Mesendoderm (in vitro differentiated cells): ENCODE measurements at places on chromosomes 1 and 21.
A peak's percentile ranks its signal among the peaks of the same experiment; 100 is the strongest.

GRCh38 chr1:172184506-172185191, 235.8 kb upstream of the C1orf105 start:
- no peak overlapping the region for H3K27ac ChIP-seq
- DNase-seq, result no peak
- no peaks in the 10 kb centered on the region for H3K4me1 ChIP-seq
- no peak overlapping the region for H3K4me3 ChIP-seq
- no peaks in the 10 kb centered on the region for H3K27me3 ChIP-seq

- peak; percentile 75 for DNase-seq
- H3K4me3 ChIP-seq, result no peak overlapping the region
- no peaks in the 10 kb centered on the region for H3K27me3 ChIP-seq
- no peak overlapping the region for H3K27ac ChIP-seq
These were observed 31.0 kb upstream of the IL19 start for GRCh38 chr1:206739411-206740076.

- no peaks in the 10 kb centered on the region for H3K4me1 ChIP-seq
- no peaks in the 10 kb centered on the region for H3K27me3 ChIP-seq
- H3K27ac ChIP-seq, result no peak overlapping the region
- DNase-seq, result peak; percentile 11
- no peaks in the 10 kb centered on the region for H3K36me3 ChIP-seq
These were observed 109.6 kb downstream of the VPS13D start for GRCh38 chr1:12339396-12339795.

- no peaks in the 10 kb centered on the region for H3K4me1 ChIP-seq
- no peak for DNase-seq
- peaks cover 2% of the 10 kb centered on the region for H3K36me3 ChIP-seq
- no peak overlapping the region for H3K27ac ChIP-seq
These were observed 55.1 kb downstream of the PCNT start for GRCh38 chr21:46379105-46379504.

GRCh38 chr1:58430421-58431275, 115.9 kb downstream of the OMA1 start:
- no peaks in the 10 kb centered on the region for H3K36me3 ChIP-seq
- peaks cover 7% of the 10 kb centered on the region for H3K4me1 ChIP-seq
- no peak overlapping the region for H3K27ac ChIP-seq
- no peaks in the 10 kb centered on the region for H3K27me3 ChIP-seq
- H3K4me3 ChIP-seq, result no peak overlapping the region

- no peak overlapping the region for H3K4me3 ChIP-seq
- DNase-seq, result no peak
- no peak overlapping the region for H3K27ac ChIP-seq
- H3K4me1 ChIP-seq, result peaks cover 8% of the 10 kb centered on the region
These were observed 1.1 kb upstream of the ERRFI1 start for GRCh38 chr1:8026976-8027747.

GRCh38 chr1:205356440-205357139, at the start of gene KLHDC8A:
Gene KLHDC8A, minus strand, starts transcription at chr1:205356922. Its CDS starts 13,318 bp downstream, at chr1:205343604.
- H3K4me3 ChIP-seq, result no peak within 1 kb of the TSS
- H3K27ac ChIP-seq, result peak within 1 kb of the TSS; percentile 2
- no peaks in the 10 kb centered on the region for H3K27me3 ChIP-seq
- DNase-seq, result no peak
- H3K36me3 ChIP-seq, result no peaks in the 10 kb centered on the region

GRCh38 chr1:24294228-24294672, 24.9 kb upstream of the GRHL3 start:
- no peak overlapping the region for H3K4me3 ChIP-seq
- H3K4me1 ChIP-seq, result peaks cover 6% of the 10 kb centered on the region
- H3K36me3 ChIP-seq, result no peaks in the 10 kb centered on the region
- DNase-seq, result peak; percentile 46
- H3K27ac ChIP-seq, result no peak overlapping the region

GRCh38 chr1:52203935-52204625, 62.2 kb downstream of the ZFYVE9 start:
- H3K4me1 ChIP-seq, result no peaks in the 10 kb centered on the region
- no peak overlapping the region for H3K27ac ChIP-seq
- no peak overlapping the region for H3K4me3 ChIP-seq
- no peaks in the 10 kb centered on the region for H3K36me3 ChIP-seq
- no peaks in the 10 kb centered on the region for H3K27me3 ChIP-seq
- no peak for DNase-seq

- no peaks in the 10 kb centered on the region for H3K27me3 ChIP-seq
- H3K36me3 ChIP-seq, result no peaks in the 10 kb centered on the region
- H3K4me1 ChIP-seq, result peaks cover 2% of the 10 kb centered on the region
- H3K4me3 ChIP-seq, result no peak overlapping the region
These were observed 205.6 kb downstream of the HIVEP3 start for GRCh38 chr1:41713141-41713540.

- peaks cover 29% of the 10 kb centered on the region for H3K36me3 ChIP-seq
- DNase-seq, result peak; percentile 72
- H3K27ac ChIP-seq, result no peak overlapping the region
- H3K4me3 ChIP-seq, result no peak overlapping the region
These were observed 16.7 kb downstream of the ALX3 start for GRCh38 chr1:110053552-110054428.

GRCh38 chr1:32864375-32865019, 6.2 kb downstream of the FNDC5 start:
- no peaks in the 10 kb centered on the region for H3K27me3 ChIP-seq
- no peak overlapping the region for H3K27ac ChIP-seq
- no peaks in the 10 kb centered on the region for H3K4me1 ChIP-seq

DNA sequence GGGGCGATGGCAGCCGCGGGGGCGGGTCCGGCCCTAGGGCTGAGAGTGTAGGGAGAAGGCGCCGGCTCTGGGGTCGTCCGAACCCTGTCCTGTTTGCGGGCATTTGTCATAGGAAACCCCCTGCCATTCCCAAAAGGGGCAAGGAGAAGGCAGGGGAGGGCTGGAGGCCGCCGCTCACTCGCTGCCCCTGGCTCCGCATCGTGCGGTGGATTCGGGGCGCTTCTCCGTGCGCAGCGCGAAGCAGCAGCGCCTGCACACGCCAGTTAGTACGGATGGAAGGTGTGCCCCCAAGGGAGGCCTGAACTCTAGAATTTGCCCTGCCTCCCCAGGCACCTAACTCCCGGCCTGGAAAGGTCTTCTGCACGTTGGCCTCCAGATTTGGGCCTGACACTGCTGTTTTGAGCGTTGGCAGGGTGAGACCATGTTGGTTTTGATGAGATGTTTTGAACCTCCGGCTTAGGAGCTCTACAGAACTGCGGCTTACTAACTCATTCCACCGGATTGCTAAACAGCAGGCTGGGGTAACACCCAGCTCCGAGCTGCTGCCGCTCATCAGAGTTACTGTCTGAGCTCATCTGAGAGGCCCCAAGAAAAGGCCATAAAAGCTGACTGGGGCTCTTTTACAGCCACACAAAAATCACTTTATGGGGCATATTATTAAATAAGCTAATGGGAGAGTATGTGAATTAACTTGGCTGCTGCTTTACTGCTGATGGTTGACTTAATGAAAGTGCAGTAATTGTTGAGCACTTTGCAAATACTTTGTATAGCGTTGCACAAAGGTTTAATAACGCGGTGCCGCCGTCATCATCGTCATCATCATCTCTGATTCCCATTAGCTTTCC, 987 bp downstream of the GPR137B start:
- H3K36me3 ChIP-seq, result no peaks in the 10 kb centered on the region
- no peak overlapping the region for H3K27ac ChIP-seq
- no peaks in the 10 kb centered on the region for H3K4me1 ChIP-seq

DNA sequence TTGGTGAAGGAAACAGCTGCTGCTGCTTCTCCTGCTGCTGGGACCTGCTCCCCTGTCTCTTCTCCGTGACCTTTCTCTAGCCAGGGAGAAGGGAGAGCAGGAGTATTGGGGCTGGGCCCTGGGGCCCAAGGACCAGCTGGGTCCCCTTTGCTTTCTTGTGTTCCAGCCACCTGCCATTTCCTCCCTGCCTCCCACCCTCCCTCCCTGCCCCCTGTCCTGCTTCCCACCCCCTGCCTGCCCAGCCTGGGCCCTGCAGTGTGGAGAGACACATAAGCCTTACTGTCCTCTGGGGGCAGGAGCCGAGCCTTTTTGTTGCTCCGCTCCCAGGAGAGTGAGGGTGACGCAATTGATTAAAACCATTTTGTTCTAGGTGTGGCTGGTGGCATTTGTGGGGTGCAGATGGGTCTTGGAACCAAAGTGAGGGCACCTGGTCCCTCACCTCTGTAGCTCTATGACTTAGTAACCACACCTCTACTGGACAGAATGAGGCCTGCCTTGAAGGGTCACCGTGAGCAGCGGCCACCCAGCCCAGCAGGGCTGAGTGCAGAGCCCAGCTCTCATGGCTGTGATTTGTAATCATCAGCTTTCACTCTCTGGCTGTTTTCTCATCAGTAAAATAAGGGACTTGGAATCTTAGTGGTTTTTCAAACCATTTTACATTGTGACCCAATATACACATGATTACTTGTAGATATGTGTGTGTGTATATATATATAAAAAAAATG, 13.9 kb upstream of the TMEM222 start:
- H3K4me3 ChIP-seq, result no peak overlapping the region
- peaks cover 2% of the 10 kb centered on the region for H3K4me1 ChIP-seq
- no peaks in the 10 kb centered on the region for H3K36me3 ChIP-seq
- H3K27me3 ChIP-seq, result no peaks in the 10 kb centered on the region
- DNase-seq, result peak; percentile 44
- H3K27ac ChIP-seq, result peak overlapping the region; percentile 63

DNA sequence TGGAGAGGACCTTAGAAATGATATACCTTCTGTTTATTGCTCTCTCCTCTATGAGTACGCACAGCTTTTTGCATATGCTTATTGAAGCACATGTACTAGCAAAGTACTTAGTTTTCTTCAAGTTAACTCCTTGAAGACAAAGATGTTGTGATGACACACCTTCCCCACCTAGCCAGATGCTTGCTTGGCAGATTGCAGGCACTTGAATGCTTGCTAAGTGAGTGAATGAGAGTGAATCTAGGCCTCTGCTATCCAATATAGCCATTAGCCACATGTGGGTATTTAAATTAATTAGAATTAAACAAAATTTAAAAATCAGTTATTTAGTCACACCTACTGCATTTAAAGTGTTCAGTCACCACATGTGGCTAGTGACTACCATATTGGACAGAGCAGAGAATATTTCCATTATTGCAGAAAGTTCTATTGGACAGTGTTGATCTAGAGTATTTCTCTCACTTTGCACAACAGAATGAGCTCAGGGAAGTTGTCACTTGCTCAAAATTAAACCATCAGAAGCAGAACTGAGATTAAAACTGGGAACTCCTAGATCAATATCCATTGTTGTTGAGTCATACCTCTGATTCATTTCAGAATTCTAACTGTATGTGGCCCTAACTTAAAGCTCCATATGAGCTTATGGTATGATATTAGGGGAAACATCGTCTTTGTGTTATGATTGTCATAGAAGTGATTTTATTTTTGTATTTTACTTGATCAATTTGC, 8.6 kb upstream of the EEIG2 start:
- H3K27me3 ChIP-seq, result no peaks in the 10 kb centered on the region
- no peaks in the 10 kb centered on the region for H3K4me1 ChIP-seq
- no peaks in the 10 kb centered on the region for H3K36me3 ChIP-seq
- no peak overlapping the region for H3K27ac ChIP-seq
- no peak overlapping the region for H3K4me3 ChIP-seq

DNA sequence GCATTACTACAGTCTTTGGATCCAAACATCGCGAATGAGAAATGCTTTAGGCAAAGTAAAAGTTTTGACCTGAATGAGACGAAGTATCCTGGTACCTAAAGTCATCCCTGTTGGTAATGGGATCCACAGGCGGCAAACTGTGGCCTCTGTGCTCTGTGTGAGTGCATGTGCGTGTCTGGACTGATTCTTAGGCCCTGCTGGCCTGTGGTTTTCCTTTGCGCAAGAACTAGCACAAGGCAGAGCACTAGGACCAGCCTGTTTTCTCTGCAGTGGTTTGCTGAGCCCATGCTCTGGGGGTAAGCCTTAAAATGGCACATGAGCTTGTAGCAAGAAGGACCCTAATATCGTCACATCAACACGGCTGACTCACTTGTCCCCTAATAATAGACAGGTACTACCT, 251.2 kb downstream of the DSCAM start:
- no peak overlapping the region for H3K27ac ChIP-seq
- DNase-seq, result no peak
- H3K27me3 ChIP-seq, result no peaks in the 10 kb centered on the region
- no peaks in the 10 kb centered on the region for H3K36me3 ChIP-seq
- no peaks in the 10 kb centered on the region for H3K4me1 ChIP-seq
- H3K4me3 ChIP-seq, result no peak overlapping the region

DNA sequence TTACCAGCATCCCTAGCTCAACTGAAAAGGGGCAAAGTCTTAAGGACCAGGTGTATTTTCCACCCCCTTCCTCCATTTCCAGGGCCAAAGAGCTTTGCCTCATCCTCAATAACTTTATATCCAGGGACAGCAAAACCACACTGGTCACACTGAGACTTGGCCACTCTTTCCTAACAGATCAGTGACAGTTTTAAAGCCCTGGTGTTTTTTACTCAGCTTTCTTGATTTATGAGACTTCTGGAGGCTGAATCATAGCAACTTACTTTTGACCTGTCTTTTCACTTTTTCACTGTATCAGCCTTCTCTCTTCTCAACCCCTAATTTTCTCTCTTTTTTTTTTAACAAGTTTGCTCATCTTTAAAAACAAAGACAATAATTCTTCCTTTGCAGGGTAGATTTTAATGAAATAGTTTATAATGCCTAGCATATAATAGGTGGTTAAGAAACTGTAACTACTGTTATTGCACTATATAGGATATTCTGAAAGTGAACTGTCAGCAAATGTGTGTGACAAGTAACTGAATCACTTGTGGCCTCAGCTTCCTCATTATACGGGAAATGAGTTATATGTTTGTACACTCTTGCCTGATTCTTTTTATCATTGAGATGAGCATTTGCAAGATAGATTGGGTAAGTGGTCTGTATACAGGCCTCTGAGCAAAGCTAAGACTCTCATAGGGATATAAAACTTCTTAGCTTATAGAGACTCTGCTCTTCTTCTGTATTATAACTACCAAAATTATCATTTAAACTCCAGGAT, 19.7 kb upstream of the DYNLT5 start:
- no peaks in the 10 kb centered on the region for H3K36me3 ChIP-seq
- no peak overlapping the region for H3K27ac ChIP-seq
- DNase-seq, result no peak

DNA sequence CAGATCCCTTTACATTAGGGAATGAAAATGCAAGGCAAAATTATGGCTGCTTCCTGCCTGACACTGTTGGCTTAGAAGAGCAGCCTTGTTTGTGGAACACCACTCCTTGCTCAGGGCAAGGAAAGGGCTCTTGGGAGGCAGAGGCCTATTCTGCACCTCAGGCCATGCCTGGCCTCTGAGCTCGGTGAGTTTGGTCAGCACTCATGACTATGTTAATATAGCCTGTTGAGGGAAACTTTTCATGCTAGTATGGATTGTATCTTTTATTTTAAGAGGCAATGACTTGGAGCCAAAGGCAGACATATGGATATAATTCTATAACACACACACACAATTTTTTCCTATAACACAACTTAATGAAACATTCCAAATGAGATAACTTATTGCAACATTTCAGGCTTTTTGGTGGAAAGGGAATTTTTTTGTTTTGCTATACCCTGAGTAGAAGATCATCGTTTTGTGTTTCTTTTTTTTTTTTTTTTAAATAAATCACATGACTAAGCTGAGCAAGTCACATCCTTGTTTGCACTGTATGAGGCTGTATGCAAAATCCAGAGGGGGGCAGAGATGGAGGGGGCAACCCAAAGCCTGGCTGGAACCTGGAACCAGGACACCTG, 5.6 kb upstream of the YRDC start:
- H3K36me3 ChIP-seq, result no peaks in the 10 kb centered on the region
- H3K4me1 ChIP-seq, result no peaks in the 10 kb centered on the region
- no peak overlapping the region for H3K27ac ChIP-seq
- DNase-seq, result no peak
